ENCODE measurements at places on chromosomes 7 and 10.

GRCh38 chr7:149794661-149795060 lies 21.3 kb upstream of the ZNF467 start:
- DNase-seq: no peak

- no peak for DNase-seq
Measured at GRCh38 chr10:60989400-60989876, 45.5 kb upstream of the RHOBTB1 start.

GRCh38 chr7:27840313-27840712 lies 100.4 kb downstream of the TAX1BP1 start:
- DNase-seq: no peak

GRCh38 chr7:41096917-41097316 lies 606.0 kb downstream of the INHBA start:
- DNase-seq: no peak

GRCh38 chr7:19464241-19464640 lies 244.6 kb downstream of the POLR1F start:
- DNase-seq: no peak

DNA sequence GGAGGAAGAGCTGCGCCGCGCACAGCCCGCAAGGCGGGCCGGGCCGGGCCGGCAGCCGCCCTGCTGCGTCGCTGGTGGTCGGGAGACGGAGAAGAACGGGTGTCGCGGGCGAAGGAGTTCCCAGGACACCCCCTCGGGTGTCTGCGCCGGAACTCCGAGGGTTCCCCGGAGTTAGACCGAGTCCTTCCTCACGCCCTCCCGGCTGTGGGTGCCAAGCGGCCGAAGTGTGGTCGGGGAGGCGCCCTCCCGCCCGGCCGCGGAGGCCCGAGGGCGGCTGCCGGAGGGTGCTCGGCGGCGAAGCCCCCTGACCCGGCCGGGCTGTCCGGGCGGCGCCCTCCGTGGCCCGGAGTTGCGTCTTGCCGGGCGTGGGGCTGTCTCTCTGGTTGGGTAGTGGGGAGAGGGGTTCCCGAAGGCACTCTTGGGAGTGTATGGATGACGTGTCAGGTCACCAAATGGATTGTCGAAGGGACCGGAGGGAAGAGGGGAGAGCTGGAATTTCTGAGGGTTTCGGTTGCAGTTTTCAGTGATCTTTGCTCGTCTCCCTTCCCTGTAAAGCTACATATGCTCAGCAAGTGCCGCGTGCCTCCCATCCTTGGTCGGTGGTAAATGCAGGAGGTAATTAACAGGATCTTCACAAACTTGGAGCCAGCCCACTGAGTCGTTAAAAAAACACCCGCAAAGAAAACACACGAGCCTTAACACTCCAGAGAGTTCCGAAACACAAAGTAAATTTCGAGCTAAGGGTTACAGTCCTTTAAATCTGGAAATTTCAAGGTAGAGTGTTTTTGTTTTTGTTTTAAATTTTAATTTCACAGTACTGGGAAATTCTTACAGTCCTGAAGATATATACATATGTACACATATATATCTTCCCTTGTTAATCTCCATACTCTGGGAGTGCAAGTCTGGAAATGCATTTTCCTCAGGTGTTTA lies 871 bp downstream of the ST7 start:
- DNase-seq: no peak

- DNase-seq: no peak
Measured at GRCh38 chr7:91416155-91416865, 152.1 kb downstream of the FZD1 start.

GRCh38 chr7:42103456-42103855 lies 133.6 kb downstream of the GLI3 start:
- no peak for DNase-seq

- no peak for DNase-seq
Measured at GRCh38 chr10:84659497-84660439, 331.4 kb downstream of the CCSER2 start.

DNA sequence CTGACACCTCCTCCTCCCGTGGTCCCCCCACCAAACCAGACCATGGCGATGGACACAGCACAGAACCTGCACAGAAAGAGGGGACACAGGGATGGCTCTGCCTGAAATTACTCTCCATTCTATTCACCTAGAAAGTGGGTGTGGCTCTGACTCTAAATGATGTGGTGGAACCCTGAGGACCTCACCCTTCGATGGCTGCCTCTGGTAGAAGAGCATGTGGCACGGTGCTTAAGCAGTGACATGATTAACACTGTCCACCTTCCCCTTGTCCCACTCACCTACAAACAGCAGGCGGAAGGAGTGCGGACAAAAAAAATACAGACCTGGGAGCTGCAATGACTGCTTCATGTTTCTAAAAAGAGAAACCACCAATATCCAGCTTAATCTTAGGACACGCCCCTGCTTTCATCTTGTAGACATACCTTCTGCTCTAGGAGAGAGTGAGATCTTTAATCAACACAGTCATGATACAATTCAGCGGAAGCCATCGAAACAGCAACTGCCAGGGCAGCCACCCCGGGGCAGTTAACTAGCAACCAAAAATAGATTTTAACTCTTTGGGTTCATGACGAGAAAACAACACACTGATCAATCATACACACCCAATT lies 11.4 kb downstream of the JCAD start:
- no peak for DNase-seq

DNA sequence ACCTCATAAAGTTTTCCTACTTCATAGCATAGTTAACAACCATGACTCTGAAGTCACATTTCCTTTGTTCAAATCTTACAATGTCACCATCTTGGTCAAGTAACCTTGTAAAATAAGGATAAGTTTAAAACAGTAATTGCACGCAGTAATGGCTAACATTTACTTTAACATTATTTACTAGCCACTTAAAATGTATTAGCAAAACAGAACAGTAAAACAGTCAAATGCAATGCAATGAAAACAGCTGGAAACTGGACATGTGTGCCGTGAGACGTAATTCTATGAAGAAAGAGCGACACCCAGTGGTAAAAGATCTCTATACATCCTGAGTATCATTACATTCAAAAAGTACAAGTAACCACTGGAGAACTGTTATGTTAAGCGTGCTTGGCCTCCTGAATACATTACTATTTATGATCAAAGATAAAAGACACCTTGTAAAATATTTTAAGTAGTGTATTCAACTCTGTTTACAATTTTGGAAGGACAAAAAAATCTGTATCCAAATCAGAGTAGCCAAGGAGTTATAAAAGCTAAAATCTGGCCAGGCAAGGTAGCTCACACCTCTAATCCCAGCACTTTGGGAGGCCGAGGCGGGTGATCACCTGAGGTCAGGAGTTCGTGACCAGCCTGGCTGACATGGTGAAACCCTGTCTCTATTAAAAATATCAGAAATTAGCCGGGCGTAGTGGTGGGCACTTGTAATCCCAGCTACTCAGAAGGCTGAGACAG lies 27.2 kb downstream of the ATE1 start:
- DNase-seq: no peak

DNA sequence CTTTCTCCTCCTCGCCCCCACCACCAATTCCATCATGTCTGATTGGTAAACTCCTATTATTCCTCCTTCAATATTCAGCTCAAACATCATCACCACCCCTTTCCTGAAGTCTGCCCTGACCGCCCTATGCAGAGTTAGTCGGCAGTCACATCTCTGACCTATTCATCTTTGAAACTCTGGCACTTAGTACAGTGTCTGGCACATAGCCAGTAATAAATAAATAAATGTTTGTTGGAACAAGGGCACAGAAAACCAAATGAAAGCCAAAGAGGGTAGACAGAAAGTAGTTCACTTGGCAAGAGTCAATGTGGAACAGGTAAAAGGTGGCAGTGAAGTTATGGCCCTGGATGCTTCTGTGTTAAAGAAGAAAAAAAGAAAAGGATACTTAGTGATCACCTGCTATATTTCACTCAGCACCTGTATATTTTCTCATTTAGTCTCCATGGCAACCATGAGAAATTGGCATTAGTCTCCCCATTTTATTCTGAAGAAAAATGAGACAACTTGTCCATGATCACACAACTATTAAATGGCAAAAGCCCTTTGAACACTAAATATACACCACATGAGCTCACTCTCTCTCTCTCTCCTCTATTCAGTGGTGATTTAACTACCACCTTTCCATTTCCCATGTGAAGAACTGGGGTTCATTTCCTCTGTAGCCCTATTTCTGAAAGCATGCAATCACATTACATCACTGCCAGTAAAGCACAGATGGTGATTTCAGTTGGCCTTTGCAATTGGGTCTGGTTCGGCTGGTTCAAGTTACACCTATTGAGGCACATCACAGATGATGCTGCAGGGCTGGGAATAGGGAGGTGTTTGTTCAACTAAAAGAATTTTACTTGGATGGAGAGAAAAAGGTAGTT lies 25.3 kb downstream of the CHCHD3 start:
- DNase-seq: no peak

DNA sequence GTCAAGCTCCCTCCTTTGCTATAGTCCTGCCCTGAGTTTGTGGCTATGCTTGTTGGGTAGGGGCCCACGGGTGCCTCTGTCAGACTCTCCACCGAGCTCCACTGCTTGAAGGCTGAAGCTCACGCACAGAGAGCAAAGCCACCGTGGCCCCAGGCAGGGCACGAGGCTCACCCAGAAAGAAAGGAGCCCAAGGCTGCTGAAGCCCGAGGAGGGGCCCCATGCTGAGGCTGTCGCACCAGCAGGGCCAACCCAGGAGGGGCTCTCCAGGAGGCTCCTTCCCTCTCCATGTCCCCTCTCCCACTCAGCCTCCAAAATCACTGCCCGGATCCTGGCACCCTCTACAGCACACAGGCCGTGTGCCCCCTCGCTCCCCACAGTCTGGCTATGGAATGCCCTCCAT lies 50.5 kb downstream of the YKT6 start:
- no peak for DNase-seq

- no peak for DNase-seq
Measured at GRCh38 chr10:80260295-80261243, 28.9 kb downstream of the MAT1A start.

DNA sequence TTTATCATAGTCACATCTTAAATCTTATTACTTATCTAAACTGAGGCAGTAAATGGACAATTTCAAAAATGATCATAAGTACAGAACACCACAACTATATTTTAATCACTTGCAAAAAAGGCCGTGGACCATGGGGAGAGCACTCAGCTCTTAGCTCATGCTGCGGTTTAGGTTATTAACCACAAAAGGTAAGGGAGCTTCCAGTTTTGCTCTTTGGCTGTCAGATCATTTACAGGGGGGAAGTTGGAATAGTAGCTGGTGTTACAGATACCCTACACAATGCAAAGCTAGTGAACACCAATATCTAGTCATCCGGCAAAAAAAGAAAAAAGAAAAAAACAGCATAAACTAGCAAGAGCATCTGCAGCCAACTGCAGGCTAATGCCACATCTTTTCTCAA lies 147.0 kb downstream of the BBS9 start:
- no peak for DNase-seq

- DNase-seq: no peak
Measured at GRCh38 chr7:107613948-107614347, 33.9 kb downstream of the BCAP29 start.

DNA sequence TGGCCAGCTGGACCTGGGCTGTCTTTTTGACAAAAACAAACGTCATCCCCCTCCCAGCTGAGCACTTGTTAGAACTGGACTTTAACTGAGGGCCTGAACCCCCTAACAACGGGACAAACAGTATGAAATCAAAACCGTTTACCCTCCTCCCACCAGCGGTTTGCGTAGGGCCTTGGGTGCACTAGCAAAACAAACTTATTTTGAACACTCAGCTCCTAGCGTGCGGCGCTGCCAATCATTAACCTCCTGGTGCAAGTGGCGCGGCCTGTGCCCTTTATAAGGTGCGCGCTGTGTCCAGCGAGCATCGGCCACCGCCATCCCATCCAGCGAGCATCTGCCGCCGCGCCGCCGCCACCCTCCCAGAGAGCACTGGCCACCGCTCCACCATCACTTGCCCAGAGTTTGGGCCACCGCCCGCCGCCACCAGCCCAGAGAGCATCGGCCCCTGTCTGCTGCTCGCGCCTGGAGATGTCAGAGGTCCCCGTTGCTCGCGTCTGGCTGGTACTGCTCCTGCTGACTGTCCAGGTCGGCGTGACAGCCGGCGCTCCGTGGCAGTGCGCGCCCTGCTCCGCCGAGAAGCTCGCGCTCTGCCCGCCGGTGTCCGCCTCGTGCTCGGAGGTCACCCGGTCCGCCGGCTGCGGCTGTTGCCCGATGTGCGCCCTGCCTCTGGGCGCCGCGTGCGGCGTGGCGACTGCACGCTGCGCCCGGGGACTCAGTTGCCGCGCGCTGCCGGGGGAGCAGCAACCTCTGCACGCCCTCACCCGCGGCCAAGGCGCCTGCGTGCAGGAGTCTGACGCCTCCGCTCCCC lies at the start of gene IGFBP1:
IGFBP1 (plus strand) TSS at position 304 of the 808 bp plus-strand sequence; CDS start at position 469, 165 bp downstream.
- no peak for DNase-seq

- DNase-seq: peak; percentile 9
Measured at GRCh38 chr7:98879198-98879978, 1.1 kb downstream of the TRRAP start.

DNA sequence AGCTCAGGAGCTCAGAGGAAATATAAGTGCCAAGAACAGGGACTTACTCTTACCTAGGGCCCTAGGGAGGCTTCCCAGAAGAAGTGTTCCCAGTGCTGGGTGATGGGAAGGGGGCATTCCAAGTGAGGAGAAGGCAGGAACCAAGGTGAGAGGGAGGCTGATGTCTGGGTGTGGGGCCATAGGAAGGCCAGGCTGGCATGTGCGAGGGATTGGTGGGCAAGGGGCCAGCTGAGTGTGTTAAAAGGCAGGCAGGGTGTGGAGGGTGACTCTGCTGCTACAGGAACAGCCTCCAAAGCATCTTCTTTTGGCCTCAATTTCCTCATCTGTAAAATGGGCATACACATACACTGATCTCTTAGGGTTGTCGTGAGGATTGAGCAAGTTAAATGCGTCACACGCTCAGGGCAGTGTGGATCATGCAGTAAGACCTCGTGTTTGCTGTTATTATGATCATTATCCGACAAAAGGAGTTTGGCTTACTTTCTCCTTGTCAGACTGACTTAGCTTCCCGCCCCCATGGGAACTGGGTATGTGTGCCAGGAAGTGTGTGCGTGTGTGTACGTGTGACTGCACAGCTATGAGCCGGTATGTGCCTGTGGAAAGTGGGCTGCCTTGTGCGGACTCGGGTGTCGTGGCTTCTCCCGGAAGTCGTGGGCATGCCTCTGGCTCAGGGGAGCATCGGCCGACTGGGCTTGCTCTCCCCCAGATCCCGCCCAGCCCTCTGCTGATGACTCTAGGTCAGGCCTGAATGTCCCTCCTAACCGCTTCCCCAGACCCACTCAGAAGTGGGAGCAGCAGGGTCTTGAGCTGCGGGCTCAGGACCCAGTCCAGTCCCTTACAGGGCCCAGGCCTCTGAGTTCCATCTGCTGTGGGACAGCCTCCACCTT lies 59.6 kb downstream of the NEURL1 start:
- no peak for DNase-seq

GRCh38 chr10:99941942-99942820 lies 67.6 kb downstream of the DNMBP start:
- no peak for DNase-seq

DNA sequence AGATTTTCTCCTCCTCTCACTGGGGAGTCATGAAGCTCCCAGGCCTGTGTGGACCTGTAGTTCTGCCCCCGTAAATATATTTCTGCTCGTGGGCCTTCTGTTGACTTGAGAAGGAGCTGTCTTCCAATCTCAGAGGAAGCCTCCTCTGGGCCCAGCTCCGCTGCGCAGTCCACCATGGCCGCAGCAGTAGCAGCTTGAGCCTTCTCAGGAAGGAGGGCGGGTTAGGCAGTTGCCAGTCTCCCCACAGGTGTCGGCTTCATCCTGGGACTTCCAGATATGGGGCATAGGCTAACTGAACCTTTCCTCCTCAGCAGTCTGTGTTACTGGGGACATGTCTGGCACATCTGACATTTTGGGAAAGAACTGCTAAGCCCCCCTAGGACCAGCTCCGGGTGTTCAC lies 62.9 kb upstream of the TRIM8 start:
- DNase-seq: no peak
